ENCODE measurements at places on chromosomes 7 and 10.

DNA sequence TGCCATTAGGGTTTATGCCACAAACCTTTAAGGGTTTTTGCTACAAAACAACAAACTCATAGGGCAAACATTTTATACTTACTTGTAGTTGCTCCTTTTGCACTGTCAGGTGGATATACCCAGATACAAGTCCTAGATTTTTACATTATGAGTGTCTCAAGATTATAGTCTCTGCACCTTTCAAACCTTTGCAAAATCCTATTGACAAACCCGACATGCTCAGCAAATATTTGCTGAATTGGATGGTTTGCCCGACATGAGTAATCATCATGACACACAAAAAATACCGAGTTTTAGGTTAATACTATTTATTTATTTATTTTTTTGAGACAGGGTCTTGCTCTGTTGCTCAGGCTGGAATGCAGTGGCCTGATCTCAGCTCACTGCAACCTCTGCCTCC, 117.3 kb downstream of the SLC25A13 start:
- no peak for DNase-seq

- DNase-seq = no peak
Observed at GRCh38 chr10:14659626-14660196, 115.0 kb downstream of the FAM107B start.

GRCh38 chr7:87918740-87919139, 15.3 kb upstream of the ADAM22 start:
- no peak for DNase-seq

GRCh38 chr7:2440608-2441245, 35.5 kb downstream of the GRIFIN start:
- DNase-seq = no peak

GRCh38 chr7:865921-866320, 10.4 kb upstream of the GET4 start:
- no peak for DNase-seq

DNA sequence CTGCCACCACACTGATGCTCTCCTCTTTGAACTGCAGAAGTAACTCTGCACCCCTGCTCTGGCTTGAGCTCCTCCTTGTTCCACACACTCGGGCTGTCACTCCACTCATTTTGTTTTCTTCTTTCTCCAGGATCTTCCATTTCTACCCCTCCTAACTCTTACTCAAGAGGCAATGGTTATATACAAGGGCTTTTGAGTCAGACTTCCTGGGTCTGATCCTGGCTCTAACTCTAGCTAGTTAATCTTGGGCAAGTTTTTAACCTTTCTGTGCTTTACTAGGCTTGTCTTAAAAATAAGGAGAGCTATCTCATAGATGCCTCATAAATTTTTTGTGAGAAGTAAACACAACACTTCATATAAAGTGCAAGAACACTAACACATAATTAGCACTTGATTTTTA, 45.3 kb upstream of the GNAI1 start:
- DNase-seq = no peak
